ENCODE measurements at places on chromosomes 3 and 15. TPM values are rescaled to one million over a fixed set of nuclear protein-coding genes. Genes with fewer than 3 reads are reported as not detected.

DNA sequence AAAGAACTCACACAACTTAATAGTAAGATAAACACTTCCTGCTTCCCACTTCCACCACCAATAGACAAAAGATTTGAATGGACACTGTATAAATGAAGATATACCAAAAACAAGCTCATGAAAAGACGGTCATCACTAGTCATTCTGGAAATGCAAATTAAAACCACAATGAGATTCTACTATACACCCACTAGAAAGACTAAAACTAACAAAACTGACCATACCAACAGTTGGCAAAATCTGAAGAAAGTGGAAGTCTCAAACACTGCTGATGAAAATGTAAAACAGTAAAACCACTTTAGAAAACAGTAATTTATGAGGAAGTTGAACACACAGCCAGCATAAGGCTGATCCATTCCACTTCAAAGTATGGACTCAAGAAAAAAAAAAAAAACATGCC is 35.6 kb upstream of the CD96 start:
- no peak for DNase-seq
- no peak overlapping the region for H3K4me3 ChIP-seq
- H3K27ac ChIP-seq, result no peak overlapping the region
- no peaks in the 10 kb centered on the region for H3K27me3 ChIP-seq
- H3K4me1 ChIP-seq, result no peaks in the 10 kb centered on the region

- no peak overlapping the region for H3K27ac ChIP-seq
- H3K36me3 ChIP-seq, result no peaks in the 10 kb centered on the region
- no peak for DNase-seq
- no peak overlapping the region for H3K4me3 ChIP-seq
Observed at GRCh38 chr15:71471347-71471746, 339.0 kb upstream of the NR2E3 start.

DNA sequence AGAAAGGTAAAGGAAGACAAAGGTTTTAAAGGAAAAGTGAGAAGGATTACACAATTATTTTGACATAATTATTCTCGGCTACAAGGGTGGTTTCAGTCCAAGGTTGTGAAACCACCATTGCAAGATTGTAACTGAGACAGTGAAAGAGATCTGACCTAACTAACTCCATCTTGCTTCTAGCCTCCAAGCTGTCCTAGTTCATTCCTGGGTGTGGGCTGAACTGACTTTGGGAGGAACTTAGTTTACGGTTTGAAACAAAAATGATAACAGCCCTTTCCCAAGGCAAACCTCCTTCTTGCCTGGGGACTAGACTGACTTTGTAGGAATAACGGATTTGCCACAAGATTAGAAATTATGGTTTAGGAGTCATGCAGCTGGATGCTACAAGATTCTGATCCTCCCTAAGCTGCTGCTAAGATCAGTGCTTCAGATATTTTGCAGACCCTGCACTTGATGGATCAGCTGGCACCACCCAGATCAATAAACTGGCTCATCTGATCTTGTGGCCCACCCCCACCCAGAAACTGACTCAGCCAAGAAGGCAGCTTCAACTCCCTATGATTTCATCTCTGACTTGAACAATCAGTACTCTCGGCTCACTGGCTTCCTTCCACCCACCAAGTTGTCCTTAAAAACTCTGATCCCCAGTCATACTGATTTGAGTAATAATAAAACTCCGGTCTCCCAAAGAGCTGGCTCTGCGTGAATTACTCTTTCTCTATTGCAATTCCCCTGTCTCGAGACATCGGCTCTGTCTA is 57.7 kb upstream of the AADACL2 start:
- DNase-seq, result no peak
- H3K36me3 ChIP-seq, result no peaks in the 10 kb centered on the region
- H3K4me3 ChIP-seq, result no peak overlapping the region
- no peaks in the 10 kb centered on the region for H3K27me3 ChIP-seq

DNA sequence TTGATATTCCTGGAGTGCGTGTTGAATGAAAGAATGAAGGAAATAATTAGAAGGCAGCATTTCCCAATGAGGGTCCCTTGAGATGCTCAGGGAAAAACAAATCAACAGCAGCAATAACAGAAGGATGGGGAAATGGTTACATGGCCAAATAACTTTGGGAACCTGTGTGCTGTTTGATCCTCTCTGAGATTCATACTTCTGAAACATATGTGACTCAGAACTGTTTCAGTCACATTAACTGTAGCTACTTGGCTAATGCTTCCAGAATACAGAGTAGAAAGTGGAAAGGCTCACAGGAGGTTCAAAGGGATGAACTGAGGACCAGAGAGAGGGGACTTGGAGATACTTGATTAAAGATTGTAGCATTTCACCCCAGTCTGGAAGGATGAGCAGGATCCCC is 258.2 kb downstream of the SLCO3A1 start:
- no peaks in the 10 kb centered on the region for H3K36me3 ChIP-seq
- H3K27me3 ChIP-seq, result no peaks in the 10 kb centered on the region
- H3K4me3 ChIP-seq, result no peak overlapping the region
- H3K27ac ChIP-seq, result no peak overlapping the region
- DNase-seq, result no peak

- H3K4me1 ChIP-seq, result no peaks in the 10 kb centered on the region
- no peak overlapping the region for H3K4me3 ChIP-seq
- H3K27ac ChIP-seq, result no peak overlapping the region
- DNase-seq, result peak; percentile 60
- no peaks in the 10 kb centered on the region for H3K27me3 ChIP-seq
- H3K36me3 ChIP-seq, result no peaks in the 10 kb centered on the region
Observed at GRCh38 chr3:43155464-43156121, 49.7 kb upstream of the POMGNT2 start.

DNA sequence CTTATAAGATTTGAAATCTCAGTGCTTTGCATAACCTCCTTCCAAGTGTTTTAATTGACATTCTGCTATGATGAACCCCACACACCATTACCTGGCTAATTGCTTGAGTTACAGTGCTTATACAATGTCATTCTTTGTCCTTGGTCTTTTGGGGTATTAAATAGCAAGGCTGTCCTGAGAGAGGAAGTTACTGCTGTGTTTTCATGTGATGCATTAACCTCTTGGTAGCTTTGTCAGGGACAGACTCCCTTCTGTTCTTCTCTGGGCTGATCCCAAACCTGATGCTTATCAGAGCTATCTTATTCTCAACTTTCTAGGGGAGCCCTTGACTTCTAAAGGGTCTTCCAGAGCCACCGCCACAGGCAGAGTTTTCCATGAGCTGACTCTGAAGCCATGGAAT is 12.4 kb upstream of the OTOL1 start:
- H3K4me3 ChIP-seq, result no peak overlapping the region
- H3K27me3 ChIP-seq, result no peaks in the 10 kb centered on the region
- H3K36me3 ChIP-seq, result no peaks in the 10 kb centered on the region
- DNase-seq, result no peak

- no peak overlapping the region for H3K27ac ChIP-seq
- H3K36me3 ChIP-seq, result no peaks in the 10 kb centered on the region
- no peaks in the 10 kb centered on the region for H3K27me3 ChIP-seq
- H3K4me3 ChIP-seq, result no peak overlapping the region
Observed at GRCh38 chr15:90680371-90680935, 36.7 kb upstream of the BLM start.

GRCh38 chr15:48507416-48508065 is 138.0 kb downstream of the FBN1 start:
- peak; percentile 51 for DNase-seq
- H3K36me3 ChIP-seq, result no peaks in the 10 kb centered on the region
- H3K27ac ChIP-seq, result no peak overlapping the region
- H3K27me3 ChIP-seq, result no peaks in the 10 kb centered on the region

DNA sequence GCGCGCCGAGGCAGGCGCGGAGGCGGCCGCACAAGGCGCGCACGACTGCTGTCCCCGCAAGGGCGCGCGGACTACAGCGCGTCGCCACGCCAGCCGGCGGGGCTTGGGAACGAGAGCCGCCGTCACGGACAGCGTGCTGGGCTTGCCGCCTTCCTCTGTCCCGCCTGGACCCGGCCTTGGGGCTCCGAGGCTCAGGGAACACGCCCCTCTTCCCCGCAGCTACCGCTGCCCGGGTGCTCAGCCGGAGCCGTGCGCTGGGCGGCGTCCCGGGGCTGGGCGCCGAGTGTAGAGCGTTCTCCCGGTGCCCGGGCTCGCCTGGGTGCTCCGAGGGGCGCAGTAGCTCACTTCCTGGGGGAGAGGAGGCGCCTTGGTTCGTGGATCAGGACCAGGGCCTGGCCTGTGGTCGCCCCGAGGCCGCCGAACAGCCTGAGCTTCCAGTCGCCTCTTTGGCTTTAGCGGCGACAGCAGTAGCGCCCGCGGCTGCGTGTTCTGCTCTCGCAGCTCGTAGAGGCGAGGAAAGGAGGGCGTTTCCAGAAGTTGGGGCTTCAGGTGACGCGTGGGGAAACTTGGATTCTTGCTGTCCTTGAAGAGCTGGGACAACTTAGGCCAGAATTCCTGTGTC is 226.7 kb upstream of the C2CD4B start:
- H3K27me3 ChIP-seq, result no peaks in the 10 kb centered on the region
- no peaks in the 10 kb centered on the region for H3K36me3 ChIP-seq
- H3K4me1 ChIP-seq, result peaks cover 6% of the 10 kb centered on the region
- H3K27ac ChIP-seq, result peak overlapping the region; percentile 84
- DNase-seq, result peak; percentile 50
- peak overlapping the region; percentile 93 for H3K4me3 ChIP-seq

GRCh38 chr3:107235928-107236315 is 141.3 kb upstream of the CCDC54 start:
- H3K4me1 ChIP-seq, result peaks cover 20% of the 10 kb centered on the region
- H3K4me3 ChIP-seq, result peak overlapping the region; percentile 53
- DNase-seq, result peak; percentile 54
- peak overlapping the region; percentile 82 for H3K27ac ChIP-seq

DNA sequence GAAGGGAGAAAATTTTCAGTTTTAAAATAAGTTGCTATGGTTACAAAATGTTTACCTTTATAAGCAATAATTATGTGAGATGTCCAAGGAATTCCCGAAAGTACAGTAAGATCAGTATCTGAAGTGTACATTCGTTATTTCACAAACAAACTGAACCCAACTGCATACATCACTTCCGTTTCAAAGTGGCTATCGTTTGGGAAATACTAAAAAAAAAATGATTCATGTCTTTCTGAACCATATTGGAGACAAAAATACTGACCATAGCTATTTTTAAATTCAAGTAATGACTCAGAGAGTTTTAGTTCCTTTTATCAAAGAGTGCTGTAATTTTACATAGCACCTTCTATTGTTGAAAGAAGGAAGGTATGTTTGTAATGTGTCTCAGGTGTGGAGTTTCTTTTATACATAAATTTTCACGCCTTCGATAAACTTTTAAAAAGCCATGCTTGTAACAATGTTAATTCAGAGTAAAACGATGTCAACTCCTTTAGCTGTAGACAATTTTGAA is 8.0 kb upstream of the ANKRD28 start:
- H3K27me3 ChIP-seq, result no peaks in the 10 kb centered on the region
- no peak overlapping the region for H3K27ac ChIP-seq
- H3K4me1 ChIP-seq, result peaks cover 6% of the 10 kb centered on the region

- no peaks in the 10 kb centered on the region for H3K27me3 ChIP-seq
- H3K4me3 ChIP-seq, result no peak overlapping the region
- DNase-seq, result no peak
- H3K27ac ChIP-seq, result no peak overlapping the region
Observed at GRCh38 chr15:58331560-58331912, 100.3 kb upstream of the LIPC start.

DNA sequence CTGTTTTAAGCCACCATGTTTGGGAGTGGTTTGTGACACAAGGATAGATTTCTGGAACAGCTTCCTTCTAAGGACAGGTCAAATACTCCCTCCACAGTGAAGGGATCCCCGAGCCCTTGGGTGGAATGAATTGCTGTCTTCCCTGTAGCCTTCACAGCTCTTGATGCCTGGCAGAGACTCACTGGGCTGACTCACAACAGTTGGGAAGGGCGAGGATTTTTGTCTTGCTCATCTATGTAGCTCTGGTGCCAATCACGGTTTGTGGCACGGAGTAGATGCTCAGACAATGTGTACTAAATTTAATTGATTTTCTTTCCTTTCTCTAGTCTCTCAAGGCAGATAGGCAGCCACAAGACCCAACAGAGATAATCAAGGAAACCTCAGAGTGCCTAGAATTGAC is 27.0 kb downstream of the CRYGS start:
- no peak overlapping the region for H3K27ac ChIP-seq
- no peak for DNase-seq
- H3K36me3 ChIP-seq, result no peaks in the 10 kb centered on the region

DNA sequence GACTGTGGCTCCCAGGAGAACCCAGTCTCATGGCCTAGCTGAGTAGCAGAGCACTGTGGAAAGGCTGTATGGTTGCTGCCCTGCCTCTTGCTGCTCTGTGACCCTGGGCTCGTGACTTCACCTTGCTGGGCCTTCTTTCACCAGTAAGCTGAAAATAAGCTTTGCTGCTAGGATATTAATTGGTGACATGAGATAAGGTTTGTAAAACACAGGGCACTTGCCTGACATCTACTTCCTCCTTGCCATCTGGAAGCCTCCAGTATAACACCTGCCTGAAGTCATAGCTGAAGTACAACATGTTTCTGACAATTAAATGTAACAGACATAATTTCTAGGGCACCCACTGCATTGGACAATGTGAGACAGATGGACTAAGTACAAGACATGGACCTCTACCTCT is 53.6 kb downstream of the CLEC3B start:
- DNase-seq, result no peak
- H3K36me3 ChIP-seq, result no peaks in the 10 kb centered on the region
- no peaks in the 10 kb centered on the region for H3K27me3 ChIP-seq
- H3K27ac ChIP-seq, result no peak overlapping the region
- H3K4me3 ChIP-seq, result no peak overlapping the region
- H3K4me1 ChIP-seq, result peaks cover 5% of the 10 kb centered on the region

GRCh38 chr3:178270838-178271237 is 265.4 kb upstream of the KCNMB2 start:
- no peaks in the 10 kb centered on the region for H3K27me3 ChIP-seq
- no peaks in the 10 kb centered on the region for H3K36me3 ChIP-seq
- no peak for DNase-seq
- H3K4me3 ChIP-seq, result no peak overlapping the region

- DNase-seq, result no peak
- H3K4me3 ChIP-seq, result peak overlapping the region; percentile 5
- H3K27ac ChIP-seq, result no peak overlapping the region
- H3K4me1 ChIP-seq, result peaks cover 5% of the 10 kb centered on the region
- H3K36me3 ChIP-seq, result no peaks in the 10 kb centered on the region
- H3K27me3 ChIP-seq, result no peaks in the 10 kb centered on the region
Observed at GRCh38 chr3:194396539-194396858, 2.6 kb downstream of the GP5 start.

Gene CTSH
- total RNA-seq, result 44.3 TPM

Gene PPP4R2
- 68.2 TPM for total RNA-seq

Gene SMCO1
- total RNA-seq, result 0.25 TPM

Gene LRRC31
- 0.24 TPM for total RNA-seq

Gene PRC1
- 74.3 TPM for total RNA-seq

Gene PIGZ
- total RNA-seq, result 3.9 TPM

Gene MINAR1
- total RNA-seq, result 1.0 TPM

Gene MED12L
- total RNA-seq, result 18.5 TPM

Gene TMCO5A
- total RNA-seq, result 129 TPM

Gene DUOXA2
- total RNA-seq, result 0.39 TPM

Gene PCOLCE2
- 14.4 TPM for total RNA-seq

Gene SGO1
- total RNA-seq, result 10.0 TPM

Gene FOXB1
- total RNA-seq, result 0.56 TPM

Gene SLC12A1
- total RNA-seq, result 0.55 TPM

Gene CKMT1A
- 0.68 TPM for total RNA-seq

Gene GXYLT2
- total RNA-seq, result 27.8 TPM

Data from testis (tissue), 5 donors.